ENCODE measurements at places on chromosomes 11 and 22.

- DNase-seq = no peak
Observed at GRCh38 chr11:80782135-80782885, 1341.5 kb upstream of the TENM4 start.

GRCh38 chr11:70603114-70603755, 204.9 kb downstream of the CTTN start:
- DNase-seq = no peak

DNA sequence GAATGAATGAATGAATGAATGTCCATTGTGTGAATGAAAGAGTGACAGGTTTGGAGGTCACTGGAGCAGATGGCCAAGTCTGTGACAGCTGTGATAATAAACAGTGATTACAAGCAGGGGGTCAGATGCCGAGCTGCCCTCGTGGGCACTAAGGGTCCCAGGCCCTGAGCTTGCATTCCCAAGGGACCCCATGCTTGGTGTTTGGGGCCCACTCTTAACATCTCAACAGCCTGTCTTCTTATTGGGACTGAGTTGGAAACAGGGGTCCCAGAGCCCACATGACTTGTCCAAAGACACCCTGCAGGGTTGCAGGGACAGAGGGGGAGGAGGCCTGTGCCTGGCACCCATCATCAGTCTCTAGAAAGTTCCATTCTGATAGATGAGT, 12.0 kb upstream of the ANO1 start:
- DNase-seq = no peak

DNA sequence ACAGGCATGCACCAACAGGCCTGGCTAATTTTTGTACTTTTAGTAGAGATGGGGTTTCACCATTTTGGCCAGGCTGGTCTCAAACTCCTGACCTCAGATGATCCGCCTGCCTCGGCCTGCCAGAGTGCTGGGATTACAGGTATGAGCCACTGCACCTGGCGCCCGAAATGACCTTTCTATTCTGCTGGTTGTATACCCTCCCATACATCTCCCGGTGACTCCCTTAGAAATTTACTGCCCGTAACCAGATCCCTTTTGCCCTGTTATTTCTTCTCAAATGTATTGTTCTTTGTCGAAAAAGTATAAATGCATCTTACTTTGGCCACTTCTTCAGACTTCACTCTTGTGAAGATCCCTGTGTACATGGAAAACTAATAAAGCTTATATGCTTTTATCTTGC, 22.0 kb downstream of the MCHR1 start:
- DNase-seq = no peak

- no peak for DNase-seq
Observed at GRCh38 chr11:112219476-112220232, 6.6 kb upstream of the PTS start.
